Right lung (tissue), 10 donors: ENCODE measurements at places on chromosomes 6 and 20. TPM values are rescaled to one million over a fixed set of nuclear protein-coding genes. Genes with fewer than 3 reads are reported as not detected.
A peak's percentile ranks its signal among the peaks of the same experiment; 100 is the strongest.

DNA sequence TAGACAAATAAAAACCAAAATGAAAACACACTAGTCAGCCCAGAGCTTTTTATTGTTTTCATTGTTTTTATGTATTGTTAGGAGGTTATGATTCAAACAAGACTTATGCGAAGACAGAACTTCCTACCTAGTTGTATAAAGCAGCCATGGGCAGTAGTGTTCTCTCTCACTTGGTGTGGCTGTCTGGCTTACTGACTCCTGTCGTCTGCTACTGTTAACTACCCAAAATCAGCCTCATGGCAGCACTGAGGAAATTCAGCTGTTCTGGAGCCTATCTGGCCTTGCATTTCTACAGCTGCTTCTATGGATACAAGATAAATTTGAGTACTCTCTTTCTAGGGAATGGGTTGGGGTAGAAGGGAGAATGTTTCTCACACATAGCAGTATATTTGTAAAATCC, 20.4 kb downstream of the VTA1 start:
- no peak for DNase-seq

DNA sequence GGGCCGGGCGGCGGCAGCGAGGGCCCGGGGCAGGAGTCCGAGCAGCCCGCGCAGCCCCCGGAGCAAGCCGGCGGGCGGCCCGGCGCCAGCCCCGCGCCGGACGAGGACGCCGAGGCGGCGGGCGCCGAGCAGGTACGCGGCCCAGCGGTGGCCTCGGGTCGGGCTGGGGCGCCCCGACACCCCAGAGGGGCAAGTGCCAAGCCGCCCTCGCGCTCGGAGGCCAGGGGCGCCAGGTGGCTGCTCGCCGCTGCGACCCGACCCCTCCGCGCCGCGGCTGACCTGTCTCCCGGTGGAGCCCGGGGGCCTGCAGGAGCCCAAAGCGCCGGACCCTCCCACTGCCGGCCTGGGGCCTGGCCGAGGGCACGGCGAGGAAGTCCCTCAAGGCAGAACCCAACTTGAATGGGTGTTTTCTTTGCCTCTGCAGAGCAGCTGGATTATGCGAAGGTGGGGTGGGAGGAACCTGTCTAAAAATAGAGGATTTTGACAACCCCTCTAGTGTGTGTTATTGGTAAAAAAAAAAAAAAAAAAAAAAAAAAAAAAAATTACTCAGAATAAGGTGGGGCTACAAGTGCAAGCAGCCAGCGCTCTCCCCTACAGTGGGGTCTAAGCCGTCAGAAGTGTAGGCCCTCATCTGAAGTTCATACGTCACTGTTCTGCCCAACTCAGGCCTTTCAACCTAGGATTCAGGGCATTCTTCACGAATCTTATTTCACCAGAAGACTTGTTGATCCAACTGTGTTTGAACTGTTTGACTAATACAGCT, 609 bp downstream of the OGFRL1 start:
- DNase-seq, result peak; percentile 27

PRSS16 gene
- polyA plus RNA-seq, result 3.2 TPM

DNA sequence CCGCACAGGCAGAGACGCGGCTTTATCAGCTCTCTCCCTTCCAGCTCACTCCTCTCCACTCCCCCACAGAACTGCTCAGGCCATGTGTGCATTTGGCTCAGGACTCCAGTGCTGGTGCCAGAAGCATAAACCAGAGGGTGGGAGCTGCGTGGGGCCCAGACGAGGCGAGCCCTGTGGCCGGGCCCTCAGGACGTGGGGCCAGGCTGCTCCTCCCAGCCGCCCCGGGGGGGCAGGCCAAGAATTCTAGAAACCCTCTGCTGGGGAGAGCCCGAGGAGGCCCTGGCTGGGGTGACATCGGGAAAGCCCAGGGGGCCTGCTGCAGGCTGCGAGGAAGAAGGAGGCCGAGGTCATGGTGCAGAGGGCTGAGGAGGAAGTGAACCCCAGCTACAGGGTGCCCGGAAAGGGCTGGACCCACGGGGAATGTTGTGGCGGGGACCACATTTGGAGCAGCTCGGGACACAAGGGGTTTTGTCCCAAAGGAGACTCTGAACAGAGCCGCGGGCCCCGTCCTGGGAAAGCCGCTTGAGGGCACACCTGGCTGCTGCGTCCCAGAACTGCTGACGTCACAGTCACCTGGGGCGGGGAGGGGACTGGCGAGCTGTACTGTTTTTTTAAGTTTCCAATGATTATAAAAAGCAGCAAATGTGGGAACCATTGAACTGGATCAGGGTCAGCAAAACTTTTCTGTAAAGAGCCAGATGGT, 107.1 kb downstream of the BANF2 start:
- peak; percentile 92 for DNase-seq

KIAA0408 gene
- polyA plus RNA-seq, result 55.6 TPM

DNA sequence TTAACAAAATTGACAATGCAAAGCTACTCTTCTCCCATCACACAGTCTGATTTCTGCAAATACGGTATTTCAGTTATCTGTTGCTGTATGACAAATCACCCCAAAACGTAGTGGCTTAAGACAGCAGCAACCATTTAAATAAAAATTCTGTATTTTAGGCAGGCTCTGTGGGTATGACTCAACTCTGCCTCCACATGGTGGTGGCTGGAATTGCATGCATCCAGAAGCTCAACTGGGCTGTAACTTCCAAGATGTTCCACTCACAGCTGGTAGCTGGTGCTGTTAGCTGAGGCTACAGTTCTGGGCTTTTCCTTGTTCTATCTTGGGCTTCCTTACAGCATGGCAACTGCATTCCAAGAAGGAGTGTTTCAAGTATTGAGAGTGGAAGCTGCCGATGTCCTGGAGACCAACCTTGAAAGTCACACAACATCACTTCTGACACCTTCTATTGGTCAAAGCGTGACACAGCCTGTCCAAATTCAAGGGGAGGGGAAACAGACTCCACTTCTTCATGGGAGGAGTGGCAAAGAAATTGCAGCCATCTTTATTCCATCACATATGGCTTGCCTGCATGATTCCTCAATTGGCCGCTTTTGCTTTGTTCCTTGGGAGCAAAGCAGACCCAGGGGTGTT, 39.7 kb upstream of the TULP1 start:
- DNase-seq, result no peak

DNA sequence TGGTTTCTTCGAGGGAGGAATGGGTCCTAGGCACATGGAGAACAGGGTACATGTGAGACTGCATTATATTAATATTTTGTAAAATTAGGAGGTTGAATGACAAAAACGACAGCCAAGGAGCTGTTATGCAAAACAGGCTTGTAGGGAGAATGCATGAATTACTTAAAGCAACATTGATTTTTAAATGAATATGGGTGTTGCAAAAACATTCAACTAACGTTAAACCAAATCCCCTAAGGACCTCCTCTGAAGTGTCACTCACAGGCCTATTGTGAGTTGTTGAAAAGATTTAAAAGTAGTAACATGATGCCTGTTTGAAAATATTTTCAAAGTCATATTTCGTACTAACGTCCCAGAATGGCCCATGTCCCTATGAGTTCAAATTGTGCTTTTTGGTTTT, 21.9 kb downstream of the FBXL4 start:
- DNase-seq, result no peak

DNA sequence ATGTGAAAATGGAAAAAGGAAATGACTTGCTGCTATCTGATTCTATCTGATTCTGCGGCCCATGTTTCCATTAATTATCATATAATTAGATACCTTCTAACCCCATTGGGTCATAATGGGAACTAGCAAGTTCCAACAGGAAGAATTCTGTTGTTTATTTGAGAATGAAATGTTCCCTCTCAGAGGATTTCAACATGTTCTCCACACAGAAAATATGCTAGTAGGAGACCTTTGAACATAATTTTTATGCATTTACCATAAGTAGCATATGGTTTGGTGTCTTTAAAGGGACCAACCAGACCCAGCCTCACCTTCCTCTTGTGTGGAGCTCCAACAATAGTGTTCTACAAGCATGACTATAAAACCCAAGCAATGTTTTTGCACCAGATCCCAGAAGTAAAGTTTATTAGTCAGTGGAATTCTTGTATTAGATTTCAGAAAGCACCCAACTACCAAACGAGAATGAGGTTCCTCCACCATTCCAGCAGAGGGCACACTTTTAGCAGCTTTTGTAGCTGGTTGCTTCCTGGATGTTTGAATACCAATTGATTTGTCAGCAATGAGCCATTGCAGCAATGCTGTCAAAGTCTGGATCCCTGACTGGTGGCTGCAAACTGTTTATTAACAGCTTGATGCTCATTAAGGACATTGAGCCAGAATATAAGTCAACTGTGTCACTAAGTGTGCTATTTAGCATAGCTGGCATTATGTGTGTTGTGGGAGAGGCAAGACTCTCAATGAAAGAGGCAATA, 143.6 kb upstream of the GJE1 start:
- no peak for DNase-seq

COL21A1 gene
- polyA plus RNA-seq, result 207 TPM

PGC gene
- polyA plus RNA-seq, result 10.5 TPM

PTCHD4 gene
- 0.54 TPM for polyA plus RNA-seq

DNA sequence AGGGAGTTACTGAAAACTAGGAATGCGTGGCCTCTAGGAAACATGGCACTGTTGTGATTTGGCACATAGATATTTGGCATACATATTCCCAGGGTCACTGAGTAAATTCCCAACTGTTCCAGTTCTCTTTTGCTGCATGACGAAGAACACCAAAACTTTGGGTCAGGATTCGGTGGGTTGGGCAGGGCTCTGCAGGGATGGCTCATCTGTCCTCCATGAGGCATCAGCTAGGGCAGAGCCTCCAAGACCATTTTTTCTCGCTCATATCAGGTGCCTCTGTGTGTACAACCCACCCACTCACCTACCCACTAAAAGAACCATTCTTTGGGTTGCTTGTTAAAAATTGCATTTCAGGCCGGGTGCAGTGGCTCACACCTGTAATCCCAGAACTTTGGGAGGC, 57.1 kb downstream of the SSR1 start:
- DNase-seq, result no peak

GRCh38 chr6:80544976-80545722, 438.7 kb downstream of the BCKDHB start:
- DNase-seq, result no peak

LIN28B gene
- polyA plus RNA-seq, result 0.12 TPM

DNA sequence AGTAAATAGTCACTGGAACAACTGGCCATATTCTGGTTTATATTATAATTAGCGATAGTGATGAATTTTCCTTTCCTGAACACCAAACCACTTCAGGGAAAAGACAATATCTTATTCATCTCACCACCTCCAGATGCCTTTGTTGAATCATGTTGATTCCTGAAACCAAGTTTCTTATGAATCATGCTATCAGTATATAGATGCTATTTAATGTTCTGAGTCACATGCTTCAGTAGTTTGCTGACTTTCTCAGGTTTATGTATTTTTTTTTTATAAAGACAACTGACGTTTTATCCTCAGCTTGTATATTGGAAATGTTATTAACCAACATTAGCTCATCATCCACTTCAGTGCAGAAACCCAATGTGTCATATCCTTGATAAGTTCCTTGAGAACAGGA, 710.2 kb upstream of the POU3F2 start:
- no peak for DNase-seq

DNA sequence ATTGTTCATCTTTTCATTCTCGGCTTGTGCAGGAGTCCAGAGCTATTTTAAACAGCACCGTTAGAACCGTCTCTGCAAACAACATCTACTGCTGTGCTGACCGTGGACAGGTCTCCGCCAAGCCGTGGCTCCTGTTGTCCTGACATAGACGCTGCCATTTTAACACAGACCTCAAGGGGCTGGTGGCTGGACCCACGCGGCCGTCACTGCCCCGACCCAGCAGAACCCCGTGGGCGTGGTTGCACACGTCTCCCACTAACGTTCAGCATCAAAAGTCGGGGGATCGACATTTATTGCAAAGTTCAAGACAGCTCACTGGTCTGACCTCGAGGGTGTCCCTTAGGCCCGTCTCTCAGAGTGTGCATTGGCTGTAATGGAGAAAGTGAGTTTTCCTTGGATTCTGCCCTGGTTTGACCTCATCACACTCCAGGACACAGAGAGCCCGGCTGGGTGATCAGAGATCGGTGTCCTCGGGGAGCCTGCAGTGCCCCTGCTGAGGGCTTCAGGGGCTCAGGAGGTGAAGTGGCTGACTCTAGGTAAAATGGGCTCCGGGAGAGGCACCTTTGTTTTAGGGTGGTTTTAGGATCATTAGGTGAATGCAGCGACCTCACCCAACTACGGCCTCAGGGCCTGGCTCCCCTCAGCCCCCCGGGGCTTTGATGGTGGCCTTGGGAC, 363.2 kb downstream of the THBS2 start:
- no peak for DNase-seq

TSPO2 gene
- 0.77 TPM for polyA plus RNA-seq

GRCh38 chr6:138849791-138850190, 53.9 kb downstream of the ECT2L start:
- no peak for DNase-seq

ZBTB12 gene
- polyA plus RNA-seq, result 17.0 TPM

DNA sequence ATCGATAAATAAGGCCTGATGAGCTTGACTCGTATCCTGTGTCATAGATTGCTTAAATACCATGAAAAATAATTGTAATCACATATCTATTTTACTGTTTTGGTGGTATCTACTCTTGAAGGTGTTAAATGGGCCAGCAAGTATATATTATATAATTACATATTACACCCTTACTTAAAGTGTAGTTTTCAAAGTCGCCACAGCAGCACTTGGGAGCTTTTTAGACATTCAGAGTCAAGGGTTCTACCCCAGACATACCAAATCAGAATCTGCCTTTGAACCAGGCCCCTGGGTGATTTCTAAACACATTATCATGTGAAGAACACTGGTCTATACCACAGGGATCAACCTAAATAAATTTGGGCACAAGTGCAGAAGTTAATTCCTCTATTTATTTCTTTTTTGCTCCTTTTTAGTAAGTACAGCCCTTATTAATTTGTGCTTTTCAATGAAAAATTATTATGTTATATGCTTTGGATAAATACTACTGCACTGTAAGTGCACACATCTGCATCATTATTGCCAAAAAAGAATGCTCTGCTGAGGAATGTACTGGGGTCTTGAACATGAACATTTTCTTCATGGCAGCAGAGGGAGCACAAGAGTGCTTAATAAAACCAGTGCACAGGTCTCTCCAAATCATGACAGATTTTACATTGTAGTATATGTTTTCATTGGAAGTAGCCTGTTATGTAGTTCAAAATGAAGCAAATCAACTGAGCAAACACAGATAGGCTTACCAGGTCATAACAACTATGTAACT, 3.1 kb upstream of the ATXN1 start:
- DNase-seq, result no peak

- no peak for DNase-seq
Measured at GRCh38 chr6:166565084-166565967, 21.2 kb downstream of the RAMACL start.

DNA sequence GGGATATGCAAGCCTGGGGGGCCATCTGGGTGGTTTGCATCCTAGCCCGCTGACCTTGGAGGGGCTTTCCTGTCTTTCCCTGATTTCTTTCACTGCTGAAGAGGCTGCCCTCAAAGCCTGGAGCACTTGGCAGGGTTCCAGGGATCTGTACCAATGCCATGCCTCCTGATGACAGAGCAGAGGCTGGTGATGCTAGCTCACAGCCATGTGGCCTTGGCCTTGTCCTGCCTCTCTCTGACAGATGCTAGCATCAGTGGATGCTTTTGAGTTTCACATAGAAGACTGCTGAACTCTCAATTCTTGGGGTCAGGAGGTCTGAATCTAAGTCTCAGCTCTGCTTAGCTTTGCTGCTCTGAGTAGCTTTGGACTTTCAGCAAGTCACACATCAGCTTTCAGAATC, 21.9 kb upstream of the RREB1 start:
- DNase-seq, result no peak
